ENCODE measurements at places on chromosomes 12 and 14.

DNA sequence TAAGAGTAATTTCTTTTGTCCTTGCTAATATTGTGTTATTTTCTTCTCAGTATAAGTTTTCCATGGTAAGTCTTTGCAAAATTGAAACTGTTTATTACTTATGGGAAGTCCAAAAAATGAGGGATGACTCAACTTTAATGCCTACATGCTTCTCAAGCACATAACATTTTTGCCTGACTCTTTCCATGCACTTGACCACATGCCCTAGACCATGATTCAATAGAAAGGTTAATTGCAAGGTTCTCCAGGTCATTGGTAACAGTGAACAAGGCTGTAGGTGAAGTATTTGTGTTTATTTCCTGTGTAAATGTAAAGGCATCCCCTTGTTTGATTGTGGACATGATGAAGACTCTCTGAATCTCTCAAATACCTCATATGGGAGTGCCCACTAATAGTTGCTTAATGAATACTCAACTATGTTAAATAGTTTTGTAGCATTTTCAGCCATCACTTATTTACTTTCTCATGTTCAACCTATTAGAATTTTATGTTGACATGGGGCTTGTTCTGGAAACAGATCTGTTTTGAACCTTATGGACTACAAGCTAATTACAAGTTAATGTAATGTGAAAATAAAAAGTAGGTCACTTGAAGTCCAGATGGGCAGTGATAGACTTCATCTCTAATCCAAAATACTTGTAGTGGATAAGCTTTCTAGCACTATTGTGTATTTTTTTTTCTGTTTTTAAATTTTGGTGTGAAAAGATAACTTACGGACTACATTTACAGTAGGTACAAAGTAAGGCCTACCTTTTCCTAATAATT is 131.7 kb downstream of the TMTC2 start:
- DNase-seq, result no peak

- DNase-seq, result no peak
These were observed 8.8 kb upstream of the DDHD1 start for GRCh38 chr14:53161758-53162435.

DNA sequence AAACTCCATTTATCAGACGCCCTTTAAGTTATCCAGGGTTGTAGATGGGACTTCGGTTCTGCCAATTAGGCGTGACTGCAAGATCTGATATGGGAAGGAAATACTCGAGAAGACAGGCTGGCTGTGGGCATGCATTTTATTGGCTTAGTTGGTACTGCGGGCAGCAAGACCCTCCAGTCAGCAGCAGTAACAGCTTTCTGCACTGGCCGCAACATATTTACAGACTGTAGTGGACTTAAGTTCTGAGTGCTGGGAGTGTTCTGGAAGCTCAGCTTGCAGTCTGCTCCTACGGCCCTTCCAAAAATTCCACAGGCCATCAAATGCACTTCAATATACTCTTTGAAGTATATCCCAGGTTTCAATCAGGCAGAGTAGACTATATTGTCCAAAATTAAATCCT is 21.1 kb downstream of the KITLG start:
- DNase-seq, result no peak

DNA sequence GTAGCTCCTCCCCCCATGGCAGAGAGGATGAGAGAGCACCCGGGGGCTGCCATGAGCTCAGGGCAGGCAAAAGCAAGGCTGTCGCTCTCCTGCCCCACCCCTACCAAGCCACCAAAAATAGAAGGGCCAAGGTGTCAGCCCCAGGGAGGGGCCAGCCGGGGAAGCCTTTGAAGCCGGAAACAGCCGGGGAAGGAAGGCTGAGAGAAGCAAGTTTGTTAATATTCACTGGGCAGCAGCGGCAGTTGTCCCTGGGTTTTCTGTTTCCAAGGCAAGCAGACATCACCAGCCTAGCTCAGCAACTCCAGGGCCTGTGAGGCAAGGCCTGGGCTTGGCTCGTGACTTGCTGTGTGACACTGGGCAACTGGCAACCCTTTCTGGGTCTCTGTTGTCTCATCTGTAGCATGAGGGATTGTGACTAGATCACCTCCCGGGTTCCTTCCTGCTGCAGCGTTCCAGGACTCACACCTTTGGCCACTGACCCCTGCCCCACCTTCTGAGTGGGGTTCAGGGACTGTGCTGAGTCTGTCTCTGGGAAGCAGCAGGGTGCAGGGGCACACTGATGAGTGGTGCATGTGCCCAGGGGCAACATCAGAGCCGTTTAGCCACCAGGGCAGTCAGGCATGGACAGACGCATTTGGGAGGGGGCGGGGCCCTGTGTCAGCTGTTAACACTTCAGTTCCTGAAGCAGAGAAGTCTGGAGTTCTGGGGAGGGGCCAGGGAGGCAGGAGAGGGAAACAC is 24.3 kb downstream of the SYNDIG1L start:
- DNase-seq, result peak; percentile 70

DNA sequence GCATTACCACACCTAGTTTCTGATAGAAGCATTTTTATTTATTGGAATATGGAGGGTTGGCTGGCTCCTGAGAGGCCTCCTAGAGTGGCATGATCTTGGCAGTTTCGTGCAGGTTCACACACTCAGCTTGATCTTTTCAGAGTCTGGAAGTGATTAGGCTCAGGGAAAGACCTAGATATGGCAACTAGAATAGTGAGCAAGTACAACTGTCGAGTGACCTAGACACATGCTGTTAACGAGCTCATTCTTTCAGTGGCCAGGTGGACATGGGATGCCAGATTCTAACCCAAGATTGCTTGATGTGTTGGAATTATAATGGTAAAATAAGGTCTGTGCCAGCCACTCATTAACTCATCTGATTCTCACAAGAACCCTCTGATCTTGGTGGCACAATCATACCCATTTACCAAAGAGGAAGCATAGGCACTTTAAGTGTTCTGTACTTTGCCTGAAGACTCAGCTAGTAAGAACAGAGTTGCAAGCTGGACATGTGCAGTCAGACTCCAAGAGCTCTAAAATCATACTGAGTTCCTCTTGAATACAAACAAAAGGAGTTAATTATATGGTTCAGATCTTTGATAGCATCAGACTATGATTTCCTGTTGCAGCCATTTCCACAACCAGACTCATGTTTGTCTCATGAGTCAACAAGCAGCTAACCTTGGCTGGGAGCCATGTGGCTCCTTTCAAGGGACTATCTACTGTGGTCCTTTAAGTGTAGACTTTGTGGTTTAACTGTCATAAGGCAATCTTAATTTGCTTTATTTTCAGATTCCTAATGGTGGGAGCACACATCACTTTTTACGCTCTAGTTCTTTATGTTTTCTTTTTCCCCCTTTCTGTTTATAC is 144.2 kb downstream of the PLEKHA5 start:
- DNase-seq, result no peak

- DNase-seq, result no peak
These were observed 262.1 kb downstream of the FBXL14 start for GRCh38 chr12:1332327-1332726.

- no peak for DNase-seq
These were observed 112.1 kb downstream of the SLC35F4 start for GRCh38 chr14:57753821-57754220.

DNA sequence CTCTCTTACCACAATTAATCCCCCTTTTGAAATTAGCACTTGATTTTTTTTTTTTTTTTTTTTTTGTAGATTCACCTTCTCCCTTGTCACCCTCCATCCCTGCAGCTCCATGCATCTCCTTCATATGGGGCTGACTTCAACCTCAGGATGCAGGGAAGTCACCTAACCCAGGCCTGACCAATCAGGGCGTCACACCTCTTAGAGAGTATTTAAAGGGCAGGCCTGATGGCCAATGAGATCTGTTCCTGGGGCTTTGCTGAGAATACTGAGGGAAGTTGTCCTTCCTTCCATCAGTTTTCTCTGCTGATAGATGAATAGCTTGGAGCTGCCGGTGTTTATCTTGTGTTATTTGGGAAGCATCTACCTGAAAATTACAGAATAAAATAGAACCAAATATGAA is 1104.7 kb upstream of the TMEM132C start:
- no peak for DNase-seq

GRCh38 chr12:50110762-50111351 is 1.2 kb upstream of the COX14 start:
- peak; percentile 68 for DNase-seq

DNA sequence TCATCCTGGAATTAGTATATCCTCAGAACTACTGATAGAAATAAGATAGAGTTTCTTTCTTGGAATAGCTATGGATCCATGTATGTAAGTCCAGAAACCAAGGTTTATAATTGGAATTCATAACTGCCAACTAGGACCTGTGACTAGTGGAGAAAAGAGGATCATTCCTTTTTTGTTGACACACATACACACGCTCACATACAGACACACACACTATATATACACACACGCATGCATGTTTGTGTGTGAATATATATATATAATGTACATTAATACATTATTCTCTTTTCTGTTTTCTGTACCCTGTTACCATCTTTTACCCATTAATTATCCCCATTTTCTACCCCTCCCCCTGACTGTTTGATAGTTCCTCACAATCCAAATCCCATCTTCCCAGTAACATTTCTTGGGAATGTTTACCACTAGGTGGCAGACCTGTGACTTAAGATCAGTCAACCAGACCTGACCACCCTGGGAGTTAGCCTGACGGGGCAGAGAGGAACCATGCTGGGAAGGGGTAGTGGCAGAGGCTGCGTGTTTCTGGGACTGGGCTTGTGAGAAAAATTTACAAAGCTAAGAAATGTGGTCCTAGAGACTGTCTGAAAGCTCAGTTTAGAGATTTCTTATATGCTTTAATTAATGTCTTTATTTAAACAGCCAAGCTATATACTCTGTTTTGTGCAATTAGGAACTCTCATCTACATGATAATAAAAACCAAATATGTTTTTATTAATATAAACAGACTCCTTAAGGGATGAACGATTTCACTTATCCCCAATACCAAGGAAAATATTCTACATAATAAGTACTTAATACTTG is 308.0 kb downstream of the PPFIA2 start:
- DNase-seq, result peak; percentile 56

- no peak for DNase-seq
These were observed 4.5 kb downstream of the KRT77 start for GRCh38 chr12:52698651-52699340.

DNA sequence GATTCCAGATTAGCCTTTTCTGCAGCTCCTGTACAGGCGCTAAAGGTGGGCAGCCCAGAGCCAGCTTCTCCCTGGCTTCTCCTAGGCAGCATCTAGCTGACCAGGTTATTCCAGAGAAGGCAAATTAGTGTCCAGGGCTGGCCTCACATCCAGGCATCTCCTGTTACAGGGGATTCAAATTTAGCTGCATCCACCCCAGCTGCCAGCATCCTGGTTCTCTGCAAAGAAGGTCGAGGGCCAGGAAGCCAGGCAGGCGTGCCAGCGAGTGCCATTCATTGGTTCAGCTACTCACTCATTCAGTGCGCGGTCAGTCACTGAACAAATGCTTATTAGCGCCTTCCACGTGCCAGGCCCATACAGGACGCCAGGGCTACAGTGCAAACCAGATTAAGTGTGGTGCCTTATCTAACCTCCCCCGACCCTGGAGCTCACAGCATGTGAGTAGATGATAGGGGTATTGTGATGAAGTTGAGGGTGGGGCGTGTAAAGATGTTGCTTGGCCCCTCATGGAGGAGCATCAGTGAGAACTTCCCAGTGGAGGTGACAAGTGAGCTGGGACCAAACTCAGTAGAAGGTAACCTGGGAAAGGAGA is 15.7 kb upstream of the FAM222A start:
- no peak for DNase-seq

DNA sequence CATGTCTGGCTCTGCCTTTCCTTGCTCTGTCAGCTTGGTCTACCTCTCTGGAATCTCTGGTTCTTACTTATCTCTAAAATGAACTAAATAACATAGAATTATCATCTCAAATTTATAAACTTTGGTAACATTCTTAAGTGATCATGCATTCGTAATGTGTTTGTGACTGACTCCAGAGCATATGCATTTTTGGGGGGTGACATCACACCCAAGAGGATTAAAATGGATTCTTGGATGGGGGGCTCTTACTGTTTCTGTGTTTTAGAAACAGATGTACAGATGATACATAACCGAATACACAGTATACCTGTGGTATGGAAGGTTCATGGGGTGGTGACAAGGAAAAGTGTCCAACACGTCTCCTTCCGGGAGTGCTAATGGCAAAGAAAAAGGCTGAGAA is 1162.1 kb downstream of the VRK1 start:
- no peak for DNase-seq

GRCh38 chr12:113506867-113507266 is 35.2 kb upstream of the LHX5 start:
- no peak for DNase-seq

DNA sequence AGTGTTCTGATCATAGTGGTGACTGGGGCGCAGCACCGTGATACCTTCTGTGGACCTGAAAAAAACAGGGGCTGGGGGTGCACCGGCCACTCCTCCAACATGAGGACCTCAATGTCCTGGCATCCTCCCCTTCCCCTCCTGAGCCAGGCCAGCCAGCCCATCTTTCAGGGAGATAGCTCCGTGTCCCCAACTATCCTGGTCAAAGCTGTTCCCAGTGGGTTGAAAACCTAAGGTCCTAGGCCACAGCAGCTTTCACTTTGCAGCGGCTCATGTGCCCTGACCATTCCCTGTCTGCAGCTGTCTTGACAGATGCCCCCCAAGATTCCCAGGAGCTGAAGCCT is 75.7 kb downstream of the BCL11B start:
- no peak for DNase-seq

DNA sequence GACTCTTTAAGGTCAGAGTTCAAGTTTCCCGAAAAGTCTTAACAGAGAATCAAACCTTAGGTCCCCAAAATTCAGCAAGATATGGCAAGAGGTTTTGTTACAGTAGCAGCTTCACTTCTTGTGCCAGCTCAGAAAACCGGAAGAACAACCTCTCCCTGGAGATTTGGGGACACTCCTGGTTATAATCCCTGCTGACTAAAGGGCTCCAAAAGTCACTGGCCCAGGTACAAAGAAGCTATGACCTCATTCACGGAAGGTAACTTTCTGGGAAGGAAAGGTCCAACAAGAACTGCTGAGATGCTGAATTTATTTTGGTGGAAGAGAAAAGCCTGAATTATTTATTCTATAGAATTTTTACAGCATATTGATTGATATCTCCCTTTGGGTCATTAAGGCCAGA is 55.6 kb upstream of the DIO2 start:
- no peak for DNase-seq

DNA sequence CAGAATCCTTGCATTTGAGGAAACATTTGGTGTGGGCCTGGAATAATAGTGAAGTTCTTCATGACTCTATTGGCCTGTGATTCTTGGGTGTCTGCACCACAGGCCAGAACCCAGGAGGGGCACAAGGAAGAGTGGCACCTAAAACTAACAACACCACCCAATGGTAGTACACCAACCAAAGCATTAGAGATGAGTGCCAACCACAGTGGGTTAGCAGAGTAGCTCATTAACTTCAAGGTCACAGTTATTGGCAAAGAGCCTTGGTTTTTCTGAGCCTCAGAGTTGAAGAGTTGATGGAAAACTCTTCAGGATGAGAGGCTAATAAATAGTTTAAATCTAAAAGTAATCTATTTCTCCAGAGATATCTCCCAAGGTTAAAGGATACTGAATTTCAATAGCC is 57.0 kb downstream of the HELB start:
- DNase-seq, result no peak

GRCh38 chr12:98352835-98353234 is 162.6 kb upstream of the TMPO start:
- no peak for DNase-seq

GRCh38 chr12:28569698-28570411 is 379.6 kb downstream of the CCDC91 start:
- no peak for DNase-seq
